Esophagus muscularis mucosa (tissue), 4 donors: ENCODE measurements at places on chromosomes 1 and 21. TPM values are rescaled to one million over a fixed set of nuclear protein-coding genes. Genes with fewer than 3 reads are reported as not detected.
A peak's percentile ranks its signal among the peaks of the same experiment; 100 is the strongest.

The S100B gene
- total RNA-seq = 38.2 TPM

DNA sequence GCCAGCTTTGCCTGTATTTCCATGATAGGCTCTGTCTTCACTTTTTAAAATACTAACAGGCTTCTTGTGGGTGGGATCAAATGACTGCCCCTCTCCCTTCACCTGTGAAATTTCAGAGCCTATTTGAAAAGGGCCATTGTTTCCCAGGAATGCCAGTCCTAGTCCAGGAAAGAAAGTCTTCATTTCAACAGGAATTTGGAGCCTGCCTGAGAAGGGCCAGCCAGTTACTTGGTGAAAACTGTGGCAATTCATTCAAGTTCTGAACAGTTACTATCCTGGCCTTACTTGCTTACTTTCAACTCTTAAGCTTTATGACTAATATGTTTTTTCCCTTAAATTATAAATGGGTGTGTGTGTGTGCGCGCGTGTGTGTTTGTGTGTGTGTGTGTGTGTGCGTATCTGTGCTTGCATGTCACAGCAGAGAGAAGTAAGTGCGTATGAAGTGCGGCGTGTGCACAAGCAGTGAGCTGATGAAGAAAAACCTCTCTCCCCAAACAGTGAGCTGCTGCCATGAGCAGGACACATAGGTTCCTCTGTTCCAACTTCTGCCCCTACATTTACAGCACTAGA lies 67.5 kb upstream of the RNPC3 start:
- no peaks in the 10 kb centered on the region for H3K4me1 ChIP-seq
- H3K36me3 ChIP-seq = no peaks in the 10 kb centered on the region
- H3K27ac ChIP-seq = no peak overlapping the region
- H3K27me3 ChIP-seq = peaks cover 3% of the 10 kb centered on the region

The TMCC2 gene
- 8.2 TPM for total RNA-seq

The YIPF1 gene
- total RNA-seq = 19.9 TPM

GRCh38 chr21:40073642-40074041 lies 206.4 kb downstream of the PCP4 start:
- H3K4me3 ChIP-seq = no peak overlapping the region
- peaks cover 13% of the 10 kb centered on the region for H3K4me1 ChIP-seq
- no peaks in the 10 kb centered on the region for H3K36me3 ChIP-seq
- DNase-seq = no peak

GRCh38 chr1:52574594-52574993 lies 21.7 kb upstream of the TUT4 start:
- H3K4me1 ChIP-seq = peaks cover 11% of the 10 kb centered on the region
- no peaks in the 10 kb centered on the region for H3K27me3 ChIP-seq
- no peak for DNase-seq
- H3K4me3 ChIP-seq = no peak overlapping the region

The KIF1B gene
- total RNA-seq = 72.2 TPM

GRCh38 chr1:119160409-119160808 lies 20.0 kb upstream of the WARS2 start:
- peaks cover 45% of the 10 kb centered on the region for H3K36me3 ChIP-seq
- H3K4me1 ChIP-seq = peaks cover 5% of the 10 kb centered on the region
- H3K4me3 ChIP-seq = no peak overlapping the region
- no peak for DNase-seq

GRCh38 chr1:228058949-228059633 lies 23.4 kb upstream of the ARF1 start:
- H3K27ac ChIP-seq = no peak overlapping the region
- no peak for DNase-seq
- H3K4me1 ChIP-seq = peaks cover 22% of the 10 kb centered on the region
- H3K36me3 ChIP-seq = no peaks in the 10 kb centered on the region
- peaks cover 11% of the 10 kb centered on the region for H3K27me3 ChIP-seq

DNA sequence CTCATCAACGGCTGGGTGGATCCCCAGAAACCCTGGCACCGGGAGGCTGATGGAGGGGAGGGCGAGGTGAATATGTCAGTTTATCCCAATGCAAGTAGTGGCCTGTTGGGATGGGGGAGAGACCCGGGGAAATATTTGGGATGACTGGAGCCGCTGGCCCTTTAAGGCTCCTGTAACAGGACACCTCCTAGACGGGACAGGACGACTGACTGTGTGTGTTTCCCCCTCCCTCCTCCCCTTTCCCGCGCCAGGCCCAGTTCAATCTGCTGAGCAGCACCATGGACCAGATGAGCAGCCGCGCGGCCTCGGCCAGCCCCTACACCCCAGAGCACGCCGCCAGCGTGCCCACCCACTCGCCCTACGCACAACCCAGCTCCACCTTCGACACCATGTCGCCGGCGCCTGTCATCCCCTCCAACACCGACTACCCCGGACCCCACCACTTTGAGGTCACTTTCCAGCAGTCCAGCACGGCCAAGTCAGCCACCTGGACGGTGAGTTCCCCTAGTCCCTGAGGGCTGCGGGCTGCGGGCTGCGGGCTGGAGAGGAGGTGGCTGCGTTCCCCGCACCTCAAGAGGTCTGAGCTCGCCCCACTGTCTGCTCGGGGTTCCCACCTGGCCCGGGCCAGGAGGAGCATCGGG lies 44.8 kb upstream of the CCDC27 start:
- H3K4me3 ChIP-seq = no peak overlapping the region
- H3K27me3 ChIP-seq = peaks cover 93% of the 10 kb centered on the region
- H3K4me1 ChIP-seq = no peaks in the 10 kb centered on the region
- no peak for DNase-seq
- no peak overlapping the region for H3K27ac ChIP-seq

The LCE1F gene
- not detected for total RNA-seq

GRCh38 chr1:178142806-178143205 lies 48.9 kb downstream of the RASAL2 start:
- no peak overlapping the region for H3K27ac ChIP-seq
- no peak overlapping the region for H3K4me3 ChIP-seq
- no peaks in the 10 kb centered on the region for H3K36me3 ChIP-seq
- DNase-seq = no peak

DNA sequence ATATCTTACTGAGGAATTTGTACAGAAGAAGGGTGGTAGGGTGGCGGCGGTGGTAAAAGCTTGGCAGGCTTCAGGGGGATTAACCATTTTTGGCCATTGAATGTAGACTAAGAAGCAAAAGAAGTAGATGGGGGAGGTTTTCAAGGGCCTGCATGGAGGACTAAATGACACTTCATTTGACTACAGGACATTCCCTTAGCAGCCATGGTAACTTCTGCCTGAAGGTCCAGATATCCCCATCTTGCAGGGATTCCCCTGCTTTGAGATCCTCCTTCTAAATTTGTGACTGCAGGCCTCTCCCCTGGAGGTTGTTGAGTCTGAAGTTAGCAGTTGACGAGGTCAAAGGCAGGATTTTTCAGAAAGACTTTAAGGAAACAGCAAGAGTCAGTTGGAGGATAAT lies 4.8 kb downstream of the VASH2 start:
- H3K27me3 ChIP-seq = no peaks in the 10 kb centered on the region
- no peak overlapping the region for H3K27ac ChIP-seq
- H3K4me3 ChIP-seq = no peak overlapping the region
- H3K36me3 ChIP-seq = no peaks in the 10 kb centered on the region
- no peak for DNase-seq
- peaks cover 26% of the 10 kb centered on the region for H3K4me1 ChIP-seq

DNA sequence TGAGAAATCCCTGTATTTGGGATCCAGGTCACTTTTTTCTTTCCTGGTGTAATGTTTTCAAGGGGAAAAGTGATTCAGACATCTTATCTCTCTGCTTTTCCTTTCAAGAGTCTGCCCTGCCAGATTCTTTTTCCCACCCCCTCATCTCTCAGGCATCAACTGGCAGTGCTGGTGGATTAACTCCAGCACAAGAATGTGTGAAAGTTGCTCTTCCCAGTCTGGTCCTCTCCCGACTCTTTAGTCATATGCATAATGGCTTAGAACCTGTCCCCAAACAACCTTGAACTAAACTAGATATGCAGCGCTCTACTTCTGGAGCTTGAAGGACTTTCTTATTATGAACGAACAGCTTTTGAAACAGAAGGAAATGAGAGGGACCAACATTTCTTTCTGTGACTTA lies 88.5 kb downstream of the SLC44A5 start:
- H3K4me1 ChIP-seq = no peaks in the 10 kb centered on the region
- no peak overlapping the region for H3K4me3 ChIP-seq
- no peaks in the 10 kb centered on the region for H3K36me3 ChIP-seq
- H3K27ac ChIP-seq = no peak overlapping the region
- no peaks in the 10 kb centered on the region for H3K27me3 ChIP-seq
- DNase-seq = no peak

- no peaks in the 10 kb centered on the region for H3K36me3 ChIP-seq
- H3K4me1 ChIP-seq = no peaks in the 10 kb centered on the region
- DNase-seq = no peak
- no peak overlapping the region for H3K4me3 ChIP-seq
Observed at GRCh38 chr1:83125456-83125855, 873.5 kb downstream of the TTLL7 start.

The CLEC20A gene
- total RNA-seq = not detected

GRCh38 chr21:46597896-46598343 lies 7.0 kb downstream of the S100B start:
- H3K27ac ChIP-seq = no peak overlapping the region
- no peaks in the 10 kb centered on the region for H3K36me3 ChIP-seq
- peaks cover 24% of the 10 kb centered on the region for H3K4me1 ChIP-seq

DNA sequence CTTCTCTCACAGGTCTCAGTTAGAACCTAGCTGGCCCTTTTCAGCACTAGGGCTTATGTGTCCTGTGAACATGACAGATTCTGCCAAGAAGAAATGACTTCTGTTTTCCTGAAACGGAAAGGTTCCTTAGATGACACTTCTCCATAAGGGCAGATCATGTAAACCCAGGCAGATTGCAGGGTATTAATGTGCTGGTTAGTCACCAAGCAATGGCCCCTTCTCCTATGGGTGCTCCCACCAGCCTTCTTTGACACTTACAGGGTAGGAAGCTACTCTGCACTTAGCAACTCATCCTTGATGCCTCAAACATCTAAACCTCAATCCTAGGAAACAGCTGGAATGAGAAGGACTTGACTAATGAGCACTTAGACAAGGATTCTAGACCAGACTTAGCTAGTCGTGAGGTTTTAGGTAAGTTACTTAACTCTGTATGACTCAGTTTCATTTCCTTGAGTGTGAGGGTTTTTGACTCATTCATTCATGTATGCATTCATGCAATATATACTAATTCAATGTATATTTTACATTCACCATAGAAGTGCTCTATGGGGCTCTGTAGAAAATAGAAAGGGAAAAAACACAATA lies 74.1 kb upstream of the PLXNA2 start:
- H3K4me1 ChIP-seq = no peaks in the 10 kb centered on the region
- DNase-seq = no peak
- H3K36me3 ChIP-seq = no peaks in the 10 kb centered on the region

DNA sequence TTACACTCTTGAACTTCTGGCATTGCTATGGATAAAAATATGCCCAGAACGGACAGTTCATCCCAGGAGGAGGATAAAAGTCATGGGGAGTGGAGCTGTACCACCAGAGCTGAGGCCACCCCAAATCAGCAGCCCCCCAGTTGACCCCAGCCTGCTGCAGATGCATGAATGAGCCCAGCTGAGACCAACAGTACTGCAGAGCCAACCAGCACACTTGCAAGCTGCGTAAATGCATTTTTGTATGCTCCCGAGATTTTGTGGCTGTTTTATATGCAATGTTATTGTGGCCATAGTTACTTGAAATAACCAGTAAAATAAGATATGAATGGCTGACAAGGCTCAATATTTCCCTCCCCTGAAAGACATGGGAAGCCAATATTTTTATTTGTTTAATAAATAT lies 264.6 kb downstream of the DUSP10 start:
- H3K27me3 ChIP-seq = no peaks in the 10 kb centered on the region
- H3K4me1 ChIP-seq = peaks cover 4% of the 10 kb centered on the region
- no peak overlapping the region for H3K27ac ChIP-seq
- H3K36me3 ChIP-seq = no peaks in the 10 kb centered on the region
- no peak overlapping the region for H3K4me3 ChIP-seq

- peak overlapping the region; percentile 87 for H3K27ac ChIP-seq
- peak overlapping the region; percentile 87 for H3K4me3 ChIP-seq
- no peaks in the 10 kb centered on the region for H3K27me3 ChIP-seq
- H3K36me3 ChIP-seq = no peaks in the 10 kb centered on the region
Observed at GRCh38 chr1:227315629-227316346, 2.5 kb downstream of the CDC42BPA start.

DNA sequence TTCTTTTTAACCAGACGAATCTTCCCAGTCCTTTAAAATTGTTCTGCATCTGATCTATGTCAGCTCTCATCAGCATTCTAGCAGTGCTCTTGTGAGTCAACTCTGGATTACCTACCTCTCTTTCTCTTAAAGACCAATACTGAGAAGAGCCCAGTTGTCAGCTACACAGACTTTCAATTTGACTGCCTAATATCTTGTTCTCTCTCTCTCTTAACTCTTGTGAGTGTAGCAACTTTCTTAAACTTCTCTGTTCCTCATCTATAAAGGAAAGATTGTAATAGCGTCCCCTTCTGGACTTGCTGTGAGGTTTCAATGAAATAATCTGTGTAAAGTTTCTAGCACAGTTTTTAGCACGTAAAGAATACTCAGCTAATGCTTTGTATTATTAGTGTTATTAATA lies 499.3 kb upstream of the ADAMTS5 start:
- H3K4me1 ChIP-seq = no peaks in the 10 kb centered on the region
- no peaks in the 10 kb centered on the region for H3K36me3 ChIP-seq
- no peak for DNase-seq
- H3K27me3 ChIP-seq = no peaks in the 10 kb centered on the region
- H3K27ac ChIP-seq = no peak overlapping the region
- no peak overlapping the region for H3K4me3 ChIP-seq

The FRRS1 gene
- 5.0 TPM for total RNA-seq

The LPAR3 gene
- 0.19 TPM for total RNA-seq

DNA sequence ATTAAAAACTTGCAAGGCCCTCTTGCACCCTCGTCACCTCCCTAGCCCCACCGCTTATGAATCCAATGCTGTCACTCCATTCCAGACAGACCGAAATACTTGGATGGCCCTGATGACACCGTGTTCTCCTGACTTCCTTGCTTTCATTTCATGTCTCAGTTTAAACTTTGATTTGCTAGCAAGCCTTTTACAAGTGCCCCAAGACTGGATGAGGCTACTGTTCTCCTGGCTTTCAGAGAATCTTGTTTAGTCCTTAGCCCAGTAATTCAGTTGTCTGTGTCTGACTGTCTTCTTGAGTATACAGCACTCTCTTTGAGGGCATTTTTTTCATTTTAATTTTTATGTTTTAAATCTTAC lies 824 bp upstream of the IFI44L start:
- H3K4me1 ChIP-seq = peaks cover 20% of the 10 kb centered on the region
- peak overlapping the region; percentile 77 for H3K27ac ChIP-seq
- H3K36me3 ChIP-seq = no peaks in the 10 kb centered on the region
- DNase-seq = no peak
- peak overlapping the region; percentile 40 for H3K4me3 ChIP-seq

GRCh38 chr21:42346441-42346840 lies 4.4 kb downstream of the TFF2 start:
- no peaks in the 10 kb centered on the region for H3K36me3 ChIP-seq
- H3K4me3 ChIP-seq = no peak overlapping the region
- DNase-seq = no peak
- H3K27ac ChIP-seq = no peak overlapping the region
- H3K27me3 ChIP-seq = peaks cover 35% of the 10 kb centered on the region

The SHISA4 gene
- total RNA-seq = 26.2 TPM

DNA sequence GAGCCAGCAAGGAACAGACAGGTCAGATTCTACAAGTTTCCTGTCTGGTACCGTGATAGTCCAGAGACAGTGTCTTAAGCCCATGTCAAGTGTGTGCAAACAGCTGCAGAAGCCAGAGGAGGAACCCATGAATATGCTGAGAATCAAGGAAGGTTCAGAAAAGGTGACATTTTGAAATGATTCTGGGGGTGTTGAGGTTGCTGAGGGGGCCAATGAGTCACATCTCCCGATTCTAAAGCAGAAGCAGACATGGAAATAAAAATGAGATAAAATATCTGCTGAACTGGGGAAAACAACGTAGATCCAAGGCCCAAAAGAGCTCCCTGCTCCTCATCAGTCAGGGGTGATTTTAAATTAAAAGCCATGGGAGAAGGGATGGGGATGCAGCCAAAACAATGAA lies 15.8 kb upstream of the SYT6 start:
- H3K36me3 ChIP-seq = no peaks in the 10 kb centered on the region
- no peaks in the 10 kb centered on the region for H3K27me3 ChIP-seq
- no peak for DNase-seq
- no peak overlapping the region for H3K27ac ChIP-seq
- no peak overlapping the region for H3K4me3 ChIP-seq
